Adipocyte (in vitro differentiated cells): ENCODE measurements at places on chromosomes 13 and 19.

GRCh38 chr13:30415430-30416030 is 6.8 kb upstream of the UBE2L5 start:
- DNase-seq, result no peak

DNA sequence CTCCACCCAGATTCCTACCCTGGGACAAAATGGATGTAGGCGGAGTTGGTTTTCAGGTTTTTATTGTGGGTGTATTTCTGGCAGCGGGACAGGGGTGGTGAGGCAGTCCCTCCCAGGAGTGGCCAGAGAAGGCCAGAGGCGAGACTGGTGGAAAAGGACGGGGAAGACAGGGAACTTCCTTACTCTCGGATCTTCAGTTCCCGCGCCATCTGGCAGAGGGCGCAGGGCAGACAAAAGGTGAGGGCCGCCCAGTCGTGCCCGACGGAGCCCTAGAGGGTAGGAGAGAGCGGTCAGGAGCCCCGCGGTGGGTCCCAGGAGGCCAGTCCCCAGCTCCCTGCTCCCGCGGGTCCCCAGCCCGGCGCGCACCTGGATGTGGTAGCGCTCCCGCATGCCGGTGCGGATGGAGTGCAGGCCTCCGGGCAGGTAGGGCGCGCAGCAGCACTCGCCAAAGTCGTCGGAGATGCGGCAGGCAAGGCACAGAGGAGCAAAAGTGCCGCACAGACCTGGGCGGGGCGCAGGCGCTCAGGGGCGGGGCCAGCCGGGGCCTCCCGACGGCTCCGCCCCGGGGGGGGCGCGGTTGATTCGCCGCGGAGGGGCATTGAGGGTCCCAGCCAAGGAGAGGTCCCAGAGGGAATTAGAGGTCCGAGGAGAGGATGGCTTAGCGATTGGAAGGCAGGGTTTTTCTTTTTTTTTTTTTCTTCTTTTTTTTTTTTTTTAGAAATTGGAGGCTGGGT is 3.0 kb downstream of the CNFN start:
- peak; percentile 64 for DNase-seq

- DNase-seq, result peak; percentile 98
Measured at GRCh38 chr19:1478934-1479707, at the start of gene C19orf25. C19orf25 (minus strand) TSS chr19:1479215; CDS start chr19:1478903, 312 bp downstream.

- DNase-seq, result no peak
Measured at GRCh38 chr19:19371059-19371458, 34.4 kb upstream of the GATAD2A start.

- DNase-seq, result no peak
Measured at GRCh38 chr13:43127827-43128226, 104.4 kb downstream of the DNAJC15 start.
